Erythroblast (primary cell): ENCODE measurements at places on chromosomes 13 and 19.

- DNase-seq, result no peak
Observed at GRCh38 chr13:33174491-33174890, 111.1 kb downstream of the STARD13 start.

DNA sequence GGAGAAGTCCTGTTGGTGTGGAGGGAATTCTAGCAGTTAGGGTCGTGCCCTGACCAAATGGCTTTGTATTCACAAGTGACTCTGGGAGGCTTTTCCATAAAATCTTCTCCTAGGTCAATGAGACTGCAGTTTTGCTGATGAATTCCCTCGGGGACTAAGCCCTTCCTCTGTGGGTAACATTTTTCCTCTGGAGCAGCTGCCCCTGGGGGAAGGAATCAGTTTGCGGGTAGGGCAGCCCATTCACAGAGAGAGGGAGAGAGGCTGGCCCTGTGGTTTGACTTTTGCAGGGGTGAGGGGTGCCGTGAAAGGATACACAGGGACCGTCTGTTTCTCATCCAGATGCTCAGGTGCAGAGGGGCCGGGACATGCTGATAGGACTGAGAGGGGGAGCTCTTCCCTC, 67.3 kb downstream of the ERICH6B start:
- DNase-seq, result no peak

DNA sequence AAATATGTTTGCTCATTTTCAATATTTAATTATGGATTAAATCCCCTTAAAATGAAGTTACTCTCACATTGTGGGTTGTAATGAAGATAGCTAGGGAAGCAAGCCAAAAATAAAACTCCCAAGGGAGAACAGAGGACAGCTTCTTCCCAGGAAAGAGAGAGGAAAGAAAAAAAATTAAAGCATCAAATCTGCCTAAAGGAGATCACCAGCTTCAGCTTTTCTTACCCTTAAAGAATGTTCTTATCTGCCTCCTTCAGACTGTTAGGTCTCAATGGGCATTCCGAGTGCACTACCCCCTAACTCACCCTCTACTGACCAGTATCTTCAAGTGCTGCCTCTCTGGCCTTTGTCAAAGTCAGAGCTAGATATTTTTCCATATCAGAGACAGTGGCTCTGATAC, 55.2 kb downstream of the XPO4 start:
- DNase-seq, result peak; percentile 66

DNA sequence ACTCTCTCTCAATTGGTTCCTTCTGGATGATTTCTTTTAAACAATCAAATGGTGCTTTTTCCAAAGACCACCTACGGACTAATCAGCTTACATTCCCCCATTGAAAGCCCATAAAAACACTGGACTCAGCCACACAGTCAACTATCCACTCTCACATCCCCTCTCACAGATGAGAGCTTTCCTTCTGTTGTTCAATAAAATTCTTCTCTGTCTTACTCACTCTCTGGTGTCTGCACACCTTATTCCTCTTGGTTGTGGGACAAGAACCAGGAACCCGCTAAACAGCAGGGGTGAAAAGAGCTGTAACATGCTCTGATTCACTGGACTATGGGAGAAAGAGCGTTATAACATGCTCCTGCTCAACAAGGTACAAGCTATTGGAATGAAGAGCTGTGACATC, 2896.2 kb downstream of the PCDH9 start:
- DNase-seq, result no peak

GRCh38 chr19:16369664-16370576, 45.3 kb downstream of the KLF2 start:
- no peak for DNase-seq
